ENCODE measurements at places on chromosomes 12 and 14. TPM values are rescaled to one million over a fixed set of nuclear protein-coding genes. Genes with fewer than 3 reads are reported as not detected.

GALNT9 gene
- not detected for total RNA-seq

KRT78 gene
- total RNA-seq, result not detected

PRKAG1 gene
- 74.9 TPM for total RNA-seq

SMCO3 gene
- 0.23 TPM for total RNA-seq

NGB gene
- not detected for total RNA-seq

TSPAN19 gene
- under 0.01 TPM for total RNA-seq

CLEC2D gene
- 0.60 TPM for total RNA-seq

LRRC9 gene
- not detected for total RNA-seq

AQP2 gene
- not detected for total RNA-seq

M6PR gene
- total RNA-seq, result 588 TPM

LRRC10 gene
- total RNA-seq, result not detected

Data from smooth muscle cell of the coronary artery (primary cell).